ENCODE measurements at places on chromosomes 13 and 19. TPM values are rescaled to one million over a fixed set of nuclear protein-coding genes. Genes with fewer than 3 reads are reported as not detected.

The SHISA2 gene
- total RNA-seq, result 0.19 TPM

The DNAAF3 gene
- total RNA-seq, result 0.72 TPM

DNA sequence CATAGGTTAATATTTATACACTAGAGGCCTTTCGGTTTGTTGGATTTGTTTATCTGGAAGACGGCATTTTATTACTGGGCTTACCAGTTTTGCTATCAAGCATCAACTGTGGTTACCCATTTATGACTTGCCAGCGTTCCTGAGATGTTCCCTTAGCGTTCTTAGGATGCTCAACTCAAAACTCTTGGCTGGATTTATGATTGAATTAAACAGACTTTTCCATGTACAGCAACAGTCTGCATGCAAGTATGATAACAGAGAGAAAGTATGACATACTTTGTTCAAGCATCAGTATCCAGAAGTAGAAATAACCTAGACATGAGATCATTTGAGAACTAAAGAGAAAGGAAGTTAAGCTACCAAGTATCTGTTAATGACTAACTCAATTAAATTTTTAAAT, 29.9 kb upstream of the RNF113B start:
- DNase-seq, result no peak

DNA sequence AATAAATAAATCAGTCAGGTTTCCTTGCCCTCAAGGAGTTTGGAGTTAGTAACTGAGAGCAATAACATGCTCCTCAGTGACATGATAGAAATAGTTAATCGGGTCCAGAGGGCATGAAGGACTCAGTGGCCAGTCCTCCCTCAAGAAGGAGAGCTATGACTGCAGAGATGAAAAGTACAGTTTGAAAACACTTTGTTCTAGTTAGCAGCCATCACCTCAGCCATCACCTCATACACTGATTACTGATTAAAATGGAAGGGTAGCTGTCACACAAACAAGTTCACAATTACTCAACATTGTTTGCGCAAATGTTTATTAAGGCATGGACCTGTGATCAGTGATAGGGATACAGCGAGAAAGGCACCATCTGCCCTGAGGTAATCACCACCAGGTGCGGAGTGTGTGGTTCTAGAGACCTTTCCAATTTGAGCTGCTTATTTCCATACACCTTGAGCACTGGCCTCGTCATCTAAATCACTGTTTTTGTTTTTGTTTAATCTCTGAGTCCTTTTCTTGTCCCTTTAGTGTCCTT, 85.3 kb upstream of the RAP2A start:
- no peak for DNase-seq

DNA sequence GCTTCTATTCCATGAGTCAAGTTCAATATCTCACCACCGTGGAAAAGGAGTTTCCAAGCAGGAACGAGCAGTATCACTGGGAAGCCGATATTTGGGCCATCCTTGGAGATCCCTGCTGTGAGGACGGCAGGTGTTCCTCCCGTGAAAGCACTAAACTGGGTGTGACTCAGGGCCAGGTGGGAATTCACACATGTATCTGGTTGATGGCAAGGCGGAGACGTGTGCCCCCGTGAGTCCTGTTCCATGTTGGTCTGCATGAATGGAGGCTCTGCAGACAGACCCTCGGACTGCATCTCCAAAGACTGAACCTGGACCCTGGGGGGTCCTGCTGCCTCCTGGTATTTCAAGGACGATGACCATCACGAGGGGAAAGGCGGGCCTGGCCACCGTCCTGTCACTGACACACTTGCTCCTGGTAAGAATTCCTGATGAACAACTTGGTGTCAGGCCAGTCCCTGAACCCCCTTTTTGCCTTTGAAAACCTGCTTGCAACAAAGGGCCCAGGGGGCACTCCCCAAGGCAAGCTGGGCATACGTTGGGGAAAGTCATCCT, 22.8 kb upstream of the GAS6 start:
- no peak for DNase-seq

The OR10H1 gene
- 0.06 TPM for total RNA-seq

- DNase-seq, result no peak
These were observed 165.6 kb downstream of the DLEU7 start for GRCh38 chr13:50677687-50678463.

DNA sequence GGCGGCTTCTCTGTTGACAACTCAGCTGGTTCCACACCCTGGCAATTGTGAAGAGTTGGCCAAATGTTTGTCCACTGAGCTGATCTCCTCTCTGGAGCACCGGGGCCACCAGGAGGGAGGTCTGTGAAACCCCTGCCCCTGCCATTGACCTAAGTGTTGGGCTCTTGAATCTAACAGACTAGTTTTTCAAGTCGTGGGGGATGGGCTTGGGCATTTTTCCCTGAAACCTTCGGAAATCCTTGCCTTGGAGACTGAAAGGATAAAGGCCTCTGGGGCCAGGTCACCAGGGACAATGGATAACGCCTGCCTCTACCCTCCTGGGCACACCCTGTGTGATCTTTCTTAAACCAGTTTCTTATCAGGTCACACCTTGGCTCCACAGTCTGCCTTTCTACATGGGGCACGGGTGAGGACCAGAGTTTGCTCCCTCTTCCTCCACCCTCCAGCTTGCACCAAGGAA, 881 bp downstream of the GEMIN7 start:
- DNase-seq, result no peak

- no peak for DNase-seq
These were observed 39.6 kb downstream of the LHFPL6 start for GRCh38 chr13:39563470-39563735.

The KLK10 gene
- 94.1 TPM for total RNA-seq

The ZNF699 gene
- 12.9 TPM for total RNA-seq

DNA sequence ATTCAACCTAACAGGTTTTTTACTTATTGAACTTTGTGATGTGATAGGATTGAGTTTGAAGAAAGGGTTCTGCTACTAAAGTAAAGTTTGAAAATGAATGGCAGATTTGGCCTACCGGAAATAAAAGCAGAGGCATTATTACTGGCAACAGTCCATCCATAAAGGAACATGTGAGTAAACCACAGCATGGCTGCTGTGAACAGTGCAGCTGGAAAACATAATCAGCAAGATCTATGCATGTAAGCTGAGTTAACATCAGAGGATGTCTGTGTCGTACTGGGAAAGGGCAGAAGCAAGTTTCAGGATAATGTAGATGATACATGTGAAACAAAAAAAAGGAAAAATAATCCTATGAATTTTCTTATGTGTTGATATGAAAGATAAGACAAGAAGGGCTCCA, 87.6 kb downstream of the CYSLTR2 start:
- DNase-seq, result no peak

- no peak for DNase-seq
These were observed 43.5 kb downstream of the TRPM4 start for GRCh38 chr19:49201042-49201441.

GRCh38 chr13:46320821-46321220, 66.2 kb downstream of the RUBCNL start:
- no peak for DNase-seq

DNA sequence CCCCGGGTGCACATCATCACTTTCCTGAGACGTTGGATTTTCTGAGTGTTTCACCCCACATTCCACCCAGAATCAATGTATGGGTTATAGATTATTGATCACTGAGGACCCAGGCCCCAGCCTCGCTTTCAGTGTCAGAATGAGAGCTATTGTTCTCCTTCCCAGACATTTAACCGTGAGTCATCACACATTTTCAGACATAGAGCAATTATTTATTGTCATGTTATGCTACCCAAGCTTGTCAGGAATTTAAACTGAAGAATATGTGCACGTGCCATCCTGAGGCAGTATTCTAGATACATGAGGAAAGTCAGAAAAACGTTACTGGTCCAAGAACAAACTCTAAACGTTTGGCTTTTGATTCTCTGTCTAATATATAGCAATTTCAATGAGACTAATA, 276.6 kb upstream of the ZNF507 start:
- no peak for DNase-seq

The TEX26 gene
- total RNA-seq, result not detected

- DNase-seq, result no peak
These were observed 17.9 kb upstream of the SHFL start for GRCh38 chr19:10068205-10068604.

- no peak for DNase-seq
These were observed 179.3 kb downstream of the KATNAL1 start for GRCh38 chr13:30128095-30128494.

DNA sequence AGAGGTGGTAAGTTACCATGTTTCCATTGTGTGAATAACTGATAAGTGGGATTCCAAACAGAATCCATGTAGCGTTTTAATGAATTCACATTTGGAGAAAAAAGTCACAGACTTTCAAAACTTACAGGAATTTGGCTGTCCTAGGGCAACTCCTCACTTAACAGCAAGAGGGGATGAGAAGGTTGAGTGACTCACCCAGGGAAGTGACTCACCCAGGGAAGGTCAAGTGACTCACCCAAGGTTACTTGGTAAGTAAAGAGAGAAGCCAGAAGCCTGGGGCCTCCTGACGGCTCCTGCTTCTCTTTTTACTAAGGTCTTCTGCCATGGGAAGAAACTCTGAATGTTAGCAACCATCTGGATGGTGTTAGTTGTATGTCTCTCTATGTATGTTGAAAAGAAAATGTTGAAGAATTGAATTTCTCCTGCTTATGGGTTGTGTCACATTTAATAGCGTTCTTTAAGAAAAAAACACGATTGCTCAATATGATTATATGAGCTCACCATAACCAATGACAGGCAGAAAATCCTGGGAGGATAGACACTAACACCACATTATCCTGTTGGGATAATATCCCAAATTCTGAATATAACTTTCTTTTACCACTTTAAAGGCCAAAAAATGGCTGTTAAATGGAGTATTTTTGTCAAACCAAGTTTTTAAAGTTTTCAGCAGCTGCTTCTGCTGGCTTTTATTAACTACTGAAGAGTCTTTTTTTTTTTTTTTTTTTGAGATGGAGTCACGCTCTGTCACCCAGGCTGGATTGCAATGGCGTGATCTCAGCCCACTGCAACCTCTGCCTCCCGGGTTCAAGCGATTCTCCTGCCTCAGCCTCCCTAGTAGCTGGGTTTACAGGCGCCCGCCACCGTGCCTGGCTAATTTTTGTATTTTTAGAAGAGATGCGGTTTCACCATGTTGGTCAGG, 195.6 kb downstream of the GGACT start:
- peak; percentile 93 for DNase-seq

The SHANK1 gene
- 0.34 TPM for total RNA-seq

GRCh38 chr13:50550151-50550550, 293.3 kb downstream of the DLEU7 start:
- no peak for DNase-seq

GRCh38 chr19:33416307-33417215, 43.1 kb downstream of the CEBPG start:
- DNase-seq, result no peak

The C5AR1 gene
- total RNA-seq, result 1.8 TPM

The GPC5 gene
- total RNA-seq, result 0.52 TPM

DNA sequence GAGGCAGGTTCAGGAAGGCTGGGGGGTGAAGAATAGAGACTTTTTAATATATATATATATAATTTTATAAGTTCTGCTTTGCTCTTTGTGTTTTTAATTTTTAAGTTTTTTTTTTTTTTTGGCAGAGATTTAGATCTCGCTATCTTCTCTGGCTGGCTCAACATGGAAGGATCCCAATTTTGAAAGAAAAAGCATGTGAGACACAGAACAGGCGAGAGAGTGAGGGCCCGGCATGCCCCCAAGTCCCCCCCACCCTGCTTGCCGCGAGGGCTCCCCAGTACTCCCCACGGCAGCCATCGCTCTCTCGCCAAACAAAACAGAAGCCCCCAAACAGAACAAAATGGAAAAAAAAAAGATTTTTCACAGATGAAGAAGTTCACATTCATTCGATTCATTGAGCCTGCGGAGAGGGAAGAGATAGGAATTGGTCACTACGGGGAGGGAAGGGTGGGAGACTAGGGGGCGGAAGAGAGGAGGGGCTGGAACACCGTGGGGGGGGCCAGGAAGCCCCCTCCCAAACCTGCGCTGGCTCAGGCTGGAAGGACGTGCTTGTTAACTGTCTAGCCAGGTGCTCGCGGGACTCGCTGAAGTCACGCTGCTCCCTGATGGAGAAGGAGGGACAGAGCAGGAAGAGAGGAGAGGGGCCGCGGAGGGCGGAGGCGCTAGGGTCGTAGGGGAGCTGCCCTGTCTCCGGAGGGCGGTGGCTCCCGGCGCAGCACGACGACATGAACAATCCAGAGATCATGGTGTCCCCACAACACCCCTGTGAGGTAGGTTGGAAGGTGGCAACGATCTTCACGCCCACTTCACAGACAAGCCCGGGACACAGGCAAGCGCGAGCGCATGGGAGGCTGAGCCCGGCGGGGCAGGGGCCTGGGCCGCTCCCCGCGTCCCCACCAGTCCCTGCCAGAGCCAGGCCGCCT, 10.6 kb downstream of the KHSRP start:
- no peak for DNase-seq

The CNMD gene
- total RNA-seq, result not detected

GRCh38 chr13:113526466-113527220, 36.1 kb upstream of the DCUN1D2 start:
- no peak for DNase-seq

- no peak for DNase-seq
These were observed 11.1 kb upstream of the NFIX start for GRCh38 chr19:12984143-12984627.

The SLC10A2 gene
- total RNA-seq, result not detected

The RASAL3 gene
- total RNA-seq, result 1.2 TPM

- DNase-seq, result no peak
These were observed 11.9 kb downstream of the SNRPA start for GRCh38 chr19:40762754-40763470.

The ZNF700 gene
- 15.6 TPM for total RNA-seq

The GPR12 gene
- total RNA-seq, result 13.9 TPM

DNA sequence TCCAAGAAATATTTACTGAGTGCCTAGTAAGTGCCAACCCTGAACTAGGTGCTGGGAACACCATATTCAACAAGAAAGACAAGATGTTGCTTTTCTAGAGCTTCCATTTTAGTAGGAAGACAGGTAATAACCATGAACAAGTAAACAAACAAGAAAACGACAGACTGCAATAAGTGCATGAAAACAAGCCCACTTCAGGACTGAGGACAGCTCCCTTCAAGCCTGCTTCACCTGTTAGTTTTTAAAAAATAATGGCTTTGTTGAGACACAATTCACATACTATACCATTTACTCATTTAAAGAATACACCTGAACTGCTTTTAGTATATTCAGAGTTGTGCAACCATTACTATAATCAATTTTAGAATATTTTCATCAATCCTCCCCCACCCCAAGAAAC, 30.4 kb downstream of the CYP4F22 start:
- DNase-seq, result no peak

The NLRP9 gene
- total RNA-seq, result not detected

- DNase-seq, result no peak
These were observed 13.4 kb downstream of the SERP2 start for GRCh38 chr13:44386913-44387556.
